ENCODE measurements at places on chromosomes 12 and 14.

DNA sequence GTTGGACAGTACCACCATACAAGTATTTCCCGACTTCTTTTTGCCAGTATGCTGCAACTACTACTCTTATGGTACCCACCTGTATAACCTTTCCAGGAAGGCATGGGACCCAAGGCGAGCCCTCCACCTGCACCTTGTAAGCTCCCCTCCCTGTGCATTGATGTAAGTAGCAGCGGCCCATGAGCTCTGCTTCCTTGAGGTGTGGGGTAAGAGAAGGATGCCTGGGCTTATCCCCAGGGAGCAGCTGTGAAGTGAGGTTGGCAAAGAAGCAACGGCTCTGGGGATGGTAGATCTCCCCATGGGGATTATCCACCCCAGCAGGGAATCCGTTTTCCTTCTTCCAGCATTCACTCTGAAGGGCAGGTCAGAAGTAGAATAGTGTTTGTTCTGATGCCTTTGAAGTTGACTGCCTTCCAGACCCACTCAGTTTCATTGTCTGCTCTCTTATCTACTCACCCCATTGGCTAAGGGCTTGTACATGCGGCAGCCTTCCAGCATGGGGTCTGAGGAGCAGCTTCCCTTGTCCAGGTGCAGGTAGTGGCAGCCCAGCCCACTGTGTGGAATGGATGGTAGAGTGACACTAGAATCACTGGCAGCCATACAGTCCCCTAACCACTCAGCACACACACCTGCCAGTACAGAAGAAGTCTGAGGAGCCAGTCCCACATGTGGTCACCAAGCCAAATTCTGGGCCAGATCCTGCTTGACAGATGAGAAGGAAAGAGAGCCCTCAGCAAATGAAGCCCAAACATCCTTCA is 3.4 kb downstream of the CIROP start:
- DNase-seq, result no peak

GRCh38 chr12:130384234-130384633 is 46.5 kb downstream of the PIWIL1 start:
- no peak for DNase-seq

DNA sequence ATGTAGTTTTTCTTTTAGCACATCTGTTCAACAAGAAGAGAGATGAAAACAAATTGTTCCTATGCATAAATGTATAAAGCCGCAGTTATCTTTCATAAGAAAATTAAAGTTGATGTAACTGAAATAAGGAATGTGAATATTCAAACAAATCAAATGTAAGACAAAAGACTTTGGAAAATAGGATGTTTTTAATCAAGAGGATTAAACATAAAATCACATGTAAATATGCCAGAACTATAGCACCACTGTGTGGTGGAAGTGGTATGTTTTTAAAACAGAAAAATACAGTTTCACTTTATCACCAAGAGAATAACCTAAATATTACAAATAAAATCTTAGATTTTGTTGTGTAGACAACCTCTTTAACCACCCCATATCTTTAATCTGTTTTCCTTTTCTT is 40.4 kb downstream of the CAPS2 start:
- peak; percentile 3 for DNase-seq

DNA sequence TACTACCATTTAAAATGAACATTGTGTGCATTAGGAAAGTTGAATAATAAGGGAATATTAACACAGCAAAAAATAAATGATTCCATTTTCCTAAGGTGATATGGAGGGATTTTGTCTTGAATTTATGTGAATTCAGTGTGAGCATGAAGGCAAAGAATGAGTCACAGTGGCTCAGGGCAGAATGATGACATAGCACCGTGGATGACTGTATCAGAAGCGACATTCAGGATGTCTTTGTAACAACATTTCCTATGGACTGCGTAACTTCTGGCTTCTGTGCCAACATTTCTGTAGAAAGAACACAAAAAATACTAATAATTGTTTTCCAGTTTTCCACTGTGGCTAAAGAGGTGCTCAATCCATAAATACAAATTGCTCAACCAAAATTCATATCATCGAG is 54.6 kb downstream of the TTC8 start:
- peak; percentile 42 for DNase-seq

- no peak for DNase-seq
Observed at GRCh38 chr12:68910128-68910527, 22.8 kb downstream of the CPM start.

DNA sequence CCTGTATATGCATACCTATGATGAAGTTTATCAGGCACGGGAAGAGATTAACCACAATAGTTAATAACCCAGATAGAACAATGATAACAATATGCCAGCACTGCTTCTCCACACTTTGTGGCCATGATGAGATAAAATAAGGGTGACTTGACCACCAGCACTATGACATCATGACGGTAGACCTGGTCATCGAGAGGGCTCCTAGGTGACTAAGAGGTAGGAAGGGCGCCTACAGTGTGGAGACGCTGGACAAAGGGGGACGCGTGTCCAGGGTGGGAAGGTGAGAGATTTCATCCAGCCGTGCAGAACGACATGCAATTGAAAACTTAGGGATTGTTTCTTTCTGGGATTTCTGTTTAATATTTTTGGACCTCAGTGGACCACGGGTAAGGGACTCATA is 221.8 kb upstream of the RTL1 start:
- DNase-seq, result no peak

DNA sequence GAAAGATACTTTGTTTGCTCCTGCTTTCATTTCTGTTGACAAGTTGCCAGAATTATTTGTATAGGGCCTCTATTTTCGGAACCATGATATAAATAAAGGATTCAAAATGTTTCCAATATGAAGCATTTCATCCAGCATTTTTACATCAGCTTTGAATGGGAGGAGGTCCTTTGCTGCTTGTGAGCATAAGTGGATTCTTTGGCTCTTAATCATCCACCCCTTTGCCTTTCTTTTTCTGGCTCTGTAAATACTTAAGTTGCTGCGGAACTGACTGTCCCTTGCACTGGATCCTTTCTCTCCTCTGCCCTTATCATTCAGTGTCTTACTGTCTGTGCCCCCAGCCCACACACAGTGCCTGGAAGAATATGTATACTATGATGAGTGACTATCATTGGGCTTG is 357.3 kb upstream of the RGS6 start:
- DNase-seq, result peak; percentile 53

DNA sequence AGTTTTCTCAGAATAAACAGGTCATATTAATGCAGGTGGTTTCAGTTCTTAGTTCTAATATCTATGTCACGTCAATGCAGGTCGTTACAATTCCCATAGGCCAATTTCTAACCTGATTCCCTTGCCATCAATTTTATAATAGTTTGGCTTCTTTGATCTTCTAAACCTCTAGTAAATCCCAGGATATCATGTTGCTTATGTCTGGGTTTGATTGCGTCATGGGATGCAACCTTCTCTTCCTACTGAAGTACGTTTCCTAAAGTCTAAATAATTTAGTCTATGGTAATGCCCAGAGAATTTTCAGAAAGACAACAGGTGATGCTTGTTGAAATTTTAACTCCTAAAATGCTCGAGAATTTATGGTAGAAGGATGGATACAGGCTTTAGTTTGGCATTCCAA is 19.2 kb downstream of the TAS2R7 start:
- DNase-seq, result no peak

GRCh38 chr12:49367381-49368239 is at the start of gene SPATS2:
Gene SPATS2, plus strand, starts transcription at chr12:49367462. Its CDS starts 93,551 bp downstream, at chr12:49461013.
- no peak for DNase-seq

- DNase-seq, result peak; percentile 78
Observed at GRCh38 chr12:32568228-32568627, 110.9 kb upstream of the DNM1L start.

- DNase-seq, result peak; percentile 39
Observed at GRCh38 chr14:56004786-56005185, 113.4 kb upstream of the PELI2 start.

DNA sequence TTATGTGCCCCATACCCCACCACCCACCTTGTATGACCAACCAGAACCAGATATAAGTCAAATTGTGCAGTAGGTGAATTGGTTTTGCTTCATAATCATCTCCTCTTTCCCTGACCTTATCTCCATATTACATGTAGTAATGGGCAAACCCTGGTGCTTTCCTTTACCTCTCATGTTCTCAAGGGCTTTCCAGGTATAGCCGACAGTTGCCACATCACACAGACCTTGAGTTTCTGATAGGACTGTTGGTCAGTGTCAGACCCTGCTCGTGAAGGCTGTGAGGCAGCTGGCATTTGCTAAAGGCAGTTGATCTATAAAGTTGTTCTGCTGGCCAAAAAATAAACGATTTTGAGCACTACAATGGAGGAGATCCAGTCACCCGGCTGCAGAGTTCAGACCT is 145.9 kb downstream of the ALX1 start:
- DNase-seq, result no peak
